ENCODE measurements at places on chromosomes 3 and 15.

DNA sequence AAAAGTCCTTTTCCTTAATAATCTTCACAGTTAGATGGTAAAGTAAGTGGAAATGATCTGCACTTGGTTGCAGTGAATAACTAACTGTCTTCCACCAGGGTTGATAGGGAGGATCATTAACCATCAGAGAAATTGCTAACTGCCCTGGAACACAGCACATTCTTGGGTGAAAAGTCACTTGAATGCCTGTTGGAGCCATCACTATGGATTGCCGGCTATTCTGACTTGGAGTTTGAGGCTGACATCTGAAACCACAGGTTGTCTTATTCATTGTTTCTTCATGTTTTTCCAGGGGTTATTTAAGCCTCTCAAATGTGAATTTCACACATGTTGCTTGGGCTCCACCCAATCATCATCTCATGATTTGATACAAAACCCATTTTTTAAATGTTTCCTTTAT is 901.4 kb downstream of the MCTP2 start:
- DNase-seq = no peak

- no peak for DNase-seq
Observed at GRCh38 chr3:107813026-107813425, 277.8 kb downstream of the CD47 start.

DNA sequence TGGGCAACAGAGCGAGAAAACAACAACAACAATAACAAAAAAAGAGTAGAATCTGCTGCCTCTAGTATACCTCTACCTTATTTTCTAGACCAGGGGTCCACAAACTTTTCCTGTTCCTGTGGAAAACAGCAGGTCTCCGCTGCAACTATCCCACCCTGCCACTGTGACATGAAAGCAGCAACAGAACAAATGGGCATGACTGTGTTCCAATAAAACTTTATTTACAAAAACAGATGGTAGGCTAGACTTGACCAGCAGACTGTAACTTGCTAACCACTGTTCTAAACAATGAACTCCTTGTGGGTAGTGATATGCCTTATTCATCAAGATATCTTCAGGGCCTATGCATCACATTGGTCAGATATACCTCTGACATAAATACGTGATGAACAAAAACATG is 25.3 kb downstream of the POLQ start:
- no peak for DNase-seq

- no peak for DNase-seq
Observed at GRCh38 chr3:13174011-13174802, 101.0 kb upstream of the IQSEC1 start.

DNA sequence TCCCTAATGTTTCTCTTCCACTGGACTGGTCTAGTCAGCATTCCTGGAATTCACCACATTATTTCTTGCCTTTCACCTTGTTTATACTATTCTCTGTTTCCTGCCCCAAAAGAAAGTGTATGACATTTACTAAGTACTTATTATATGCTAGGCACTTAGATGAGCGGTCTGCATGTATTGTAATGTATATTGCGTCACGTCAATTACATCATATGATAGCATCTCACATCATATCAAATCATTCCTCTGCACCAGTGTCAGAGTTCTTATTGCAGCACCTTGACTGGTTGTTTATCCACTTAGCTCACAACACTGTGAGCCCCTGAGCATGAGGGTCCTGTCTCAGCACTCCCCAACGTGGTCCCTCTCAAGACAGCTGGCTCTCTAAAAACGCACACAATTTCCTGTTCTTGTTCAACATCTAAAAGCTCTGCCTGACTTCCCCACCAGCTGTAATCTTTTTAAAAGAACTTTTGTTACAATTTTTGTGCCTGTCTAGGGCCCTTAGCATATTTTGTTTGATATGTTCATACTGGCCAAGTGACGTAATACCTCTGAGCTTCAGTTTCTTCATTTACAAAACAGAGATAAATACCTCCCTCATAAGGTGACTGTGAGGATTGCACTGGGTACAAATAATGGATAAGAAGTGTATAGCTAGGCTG is 58.8 kb downstream of the ARHGAP31 start:
- no peak for DNase-seq

GRCh38 chr3:193594946-193595689 is 2.1 kb downstream of the OPA1 start:
- no peak for DNase-seq

DNA sequence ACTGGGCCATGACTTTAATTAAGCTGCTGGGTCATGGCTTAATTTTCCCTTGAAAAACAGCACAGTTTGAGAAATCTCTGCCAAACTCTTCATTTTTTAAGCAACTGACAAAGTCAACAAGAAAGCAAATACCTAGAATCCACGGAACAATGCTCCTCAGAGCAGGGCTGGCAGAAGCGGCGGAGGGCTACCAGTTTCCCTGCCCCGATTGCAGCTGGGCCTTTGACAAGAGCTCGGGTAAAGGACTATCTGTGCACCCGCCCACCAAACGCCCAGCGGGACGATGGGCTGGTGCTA is 1.2 kb downstream of the GOLIM4 start:
- DNase-seq = no peak

DNA sequence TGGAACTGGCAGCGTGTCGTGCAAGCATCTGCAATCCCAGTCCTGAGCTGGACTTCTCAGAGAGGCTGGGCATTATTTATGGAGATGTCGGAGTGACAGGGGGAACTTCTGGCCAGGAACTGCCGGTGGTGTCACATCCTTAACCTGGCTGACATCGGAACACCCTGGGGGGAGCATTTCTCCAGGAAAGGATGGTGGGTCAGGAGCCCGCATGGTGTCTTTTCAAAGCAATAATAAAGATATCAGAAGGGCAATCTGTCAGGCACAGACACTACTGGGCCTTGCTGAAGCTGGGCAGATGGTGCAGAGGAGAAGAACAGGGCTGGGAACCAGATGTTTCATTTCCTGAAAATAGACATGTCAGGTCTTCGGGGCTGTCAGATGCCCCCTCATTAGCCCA is 133.5 kb downstream of the WNT7A start:
- DNase-seq = no peak

- no peak for DNase-seq
Observed at GRCh38 chr15:62546628-62547027, 381.5 kb upstream of the C2CD4B start.

DNA sequence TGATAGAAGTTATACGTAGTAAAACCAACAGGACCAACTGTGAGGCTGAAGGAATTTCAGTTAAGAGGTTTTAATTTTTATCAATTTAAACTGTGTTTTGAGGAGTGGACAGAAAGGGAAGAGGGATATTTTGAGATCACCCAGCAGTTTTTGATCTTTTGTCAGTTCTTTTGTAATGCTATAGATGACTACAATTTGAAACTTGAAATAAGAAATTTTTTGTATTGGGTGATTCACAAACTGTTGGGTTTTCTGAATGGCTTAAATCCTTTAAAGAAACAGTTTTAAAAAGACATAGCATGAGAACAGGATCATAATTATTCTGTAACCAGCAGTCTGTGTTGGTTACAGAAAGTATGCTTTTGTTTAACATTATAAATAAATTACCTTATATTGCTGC is 67.4 kb downstream of the TCF12 start:
- no peak for DNase-seq

DNA sequence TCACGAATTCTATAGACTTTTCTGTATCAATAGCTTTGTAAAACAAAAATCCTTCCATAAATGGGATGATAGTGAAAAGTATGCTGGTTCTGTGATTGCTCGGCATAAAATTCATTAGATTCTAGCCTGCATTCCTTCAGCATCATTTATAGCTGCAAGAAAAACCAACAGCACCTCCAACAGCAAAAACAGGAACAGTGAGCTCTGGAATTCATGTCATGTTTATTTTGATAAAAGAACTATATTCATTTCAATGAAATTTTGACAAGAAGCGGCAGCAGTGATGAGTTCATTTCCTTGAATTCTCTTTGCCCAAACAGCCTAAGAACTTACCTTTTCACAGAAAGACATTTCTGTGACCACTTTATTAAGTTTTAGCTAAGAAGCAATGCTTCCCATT is 515.2 kb upstream of the CCDC54 start:
- DNase-seq = no peak

DNA sequence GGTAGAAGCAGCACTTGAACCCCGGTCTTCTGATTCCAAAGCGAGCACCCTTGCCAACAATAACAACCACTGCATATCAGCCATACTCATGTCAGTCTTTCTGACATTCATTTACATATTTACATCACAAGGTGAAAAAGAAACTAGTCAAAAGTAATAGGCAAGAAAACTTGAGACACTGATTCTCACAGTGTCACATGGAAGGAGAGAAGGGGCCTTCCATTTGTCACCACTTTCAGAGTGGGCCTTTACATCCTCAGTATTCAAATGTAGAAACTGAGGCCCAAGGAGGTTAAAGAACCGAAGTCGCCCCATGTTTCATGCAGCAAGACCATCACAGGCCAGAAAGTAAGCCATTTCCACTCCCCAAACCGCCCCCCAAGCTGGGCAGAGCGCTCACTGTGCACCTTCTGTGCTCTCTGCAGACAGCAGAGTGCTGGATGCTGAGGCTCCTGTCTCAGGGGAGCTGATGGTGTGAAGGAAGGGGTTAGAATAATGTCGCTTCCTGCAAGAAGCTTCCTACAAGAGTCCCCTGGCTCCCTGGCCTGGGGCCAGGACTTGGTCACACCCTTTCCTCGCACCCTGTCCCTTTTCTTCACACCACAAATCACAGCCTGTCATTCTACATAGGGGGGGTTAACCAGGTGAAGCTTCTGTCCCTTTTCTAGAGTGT is 260.1 kb downstream of the UACA start:
- DNase-seq = no peak

DNA sequence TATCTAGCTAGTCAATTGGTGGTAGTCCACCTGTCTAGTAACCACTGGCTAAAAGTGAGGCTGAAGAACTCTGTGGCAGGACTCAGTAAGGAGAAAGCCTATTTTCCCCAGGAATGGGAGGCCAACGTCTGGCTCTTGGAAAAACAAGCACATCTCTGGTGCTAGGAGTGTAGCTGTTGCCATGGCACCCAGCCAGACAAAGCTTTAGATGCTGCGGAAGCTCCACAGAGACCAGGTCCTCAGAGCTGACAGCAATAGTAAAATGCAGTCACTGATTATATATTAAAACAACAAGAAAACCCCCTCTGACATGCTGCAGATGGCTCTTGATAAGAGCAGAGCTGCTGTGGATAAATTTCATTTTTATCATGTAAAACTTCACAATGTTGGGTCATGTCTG is 124.9 kb upstream of the STRIT1 start:
- DNase-seq = peak; percentile 64

- DNase-seq = no peak
Observed at GRCh38 chr3:190739641-190740185, 122.8 kb downstream of the GMNC start.

- no peak for DNase-seq
Observed at GRCh38 chr3:23760871-23761373, 44.8 kb upstream of the UBE2E1 start.

DNA sequence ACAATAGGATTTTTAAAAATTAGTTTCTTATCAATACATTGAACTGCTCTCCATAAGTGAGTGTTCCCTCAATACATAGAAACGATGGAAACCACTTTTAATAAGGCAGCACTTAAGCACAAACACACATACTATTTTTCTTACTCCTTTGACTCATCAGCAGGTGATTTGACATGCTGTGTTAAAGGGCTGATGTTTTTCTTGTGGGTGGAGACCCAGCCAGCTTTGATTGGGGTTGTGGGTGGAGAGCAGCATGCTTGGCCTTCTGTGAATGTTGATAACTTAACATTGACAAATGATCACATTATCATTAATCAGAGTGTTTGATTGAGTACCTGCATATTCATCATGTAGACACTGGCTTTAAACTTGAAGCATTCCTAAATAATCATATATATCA is 223.0 kb upstream of the DPH6 start:
- no peak for DNase-seq

DNA sequence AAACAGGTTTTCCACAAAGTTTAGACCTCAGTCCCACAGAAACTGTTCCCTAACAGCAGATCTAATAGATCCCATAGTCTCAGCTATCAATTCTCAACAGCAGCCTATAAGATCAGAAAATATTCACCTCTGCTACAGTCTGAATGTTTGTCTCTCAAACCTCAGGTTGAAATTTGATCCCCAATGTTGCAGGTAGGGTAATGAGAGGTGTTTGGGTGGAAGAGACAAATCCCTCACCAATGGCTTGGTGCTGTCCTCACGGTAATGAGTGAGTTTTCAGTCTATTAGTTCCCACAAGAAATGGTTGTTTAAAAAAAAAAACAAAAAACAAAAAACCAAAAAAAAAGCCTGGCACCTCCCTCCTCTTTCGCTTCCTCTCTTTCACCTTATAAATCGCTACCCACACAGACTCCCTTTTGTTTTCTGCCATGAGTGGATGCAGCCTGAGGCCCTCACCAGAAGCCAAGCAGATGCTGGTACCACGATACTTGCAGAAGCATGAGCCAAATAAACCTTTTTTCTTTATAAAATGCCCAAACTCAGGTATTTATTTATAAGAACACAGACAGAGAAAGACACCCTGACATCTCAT is 14.2 kb downstream of the ZNF280D start:
- DNase-seq = no peak

GRCh38 chr3:194944526-194944925 is 258.8 kb downstream of the FAM43A start:
- no peak for DNase-seq

GRCh38 chr3:107106316-107106715 is 270.9 kb upstream of the CCDC54 start:
- DNase-seq = no peak

- no peak for DNase-seq
Observed at GRCh38 chr15:77144492-77145070, 73.7 kb upstream of the TSPAN3 start.

DNA sequence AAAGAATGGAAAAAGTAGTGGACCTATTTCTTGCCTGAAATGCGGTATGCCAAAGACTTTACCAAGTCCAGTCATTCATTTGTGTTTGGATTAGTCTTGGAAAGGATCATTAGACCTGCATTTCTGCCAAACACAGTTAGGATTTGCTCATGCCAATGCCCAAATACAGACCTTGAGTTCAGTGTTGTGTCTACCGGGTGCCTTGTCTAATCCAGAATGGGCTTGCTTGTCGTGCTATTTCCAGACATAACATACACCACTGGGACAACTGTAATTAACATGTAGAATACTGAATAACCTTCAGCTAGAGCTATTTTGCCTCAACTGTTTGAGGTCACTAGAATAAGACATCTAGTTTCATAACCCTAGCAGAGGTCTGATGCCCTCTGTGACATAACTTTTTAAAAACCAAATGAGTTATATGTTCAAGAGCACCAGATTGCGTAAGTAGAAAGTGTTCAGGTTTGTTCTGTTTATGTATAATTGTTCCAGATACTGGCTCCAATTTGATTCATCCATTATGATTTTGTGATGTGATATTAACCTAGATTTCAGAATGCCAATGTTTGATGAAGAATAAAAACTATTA is 145.3 kb upstream of the DPH6 start:
- DNase-seq = no peak

GRCh38 chr3:100368441-100368840 is 32.4 kb downstream of the TOMM70 start:
- no peak for DNase-seq

DNA sequence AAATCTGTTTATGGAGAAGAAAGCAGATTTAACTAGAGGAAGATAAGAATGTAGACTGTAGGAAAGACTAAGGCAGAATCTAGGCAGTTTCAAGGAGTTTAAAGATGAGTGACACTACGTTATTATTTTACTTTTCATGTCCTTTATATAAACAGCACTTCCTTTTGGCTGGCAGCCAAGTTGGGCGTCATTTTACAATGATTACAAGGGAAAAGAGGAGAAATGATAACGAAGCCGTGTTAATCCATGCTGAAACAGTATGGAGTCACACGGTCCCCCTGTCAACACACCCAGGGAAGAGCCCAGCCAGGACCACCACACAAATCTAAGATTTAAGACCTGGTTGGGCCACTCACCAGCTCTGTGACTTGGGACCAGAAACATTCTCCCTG is 83.7 kb upstream of the NEO1 start:
- no peak for DNase-seq

All from hypothalamus (tissue), 51 donors.